ENCODE measurements at places on chromosomes 3 and 15.

GRCh38 chr3:79871656-79872055, 103.9 kb upstream of the ROBO1 start:
- H3K4me3 ChIP-seq = no peak overlapping the region
- H3K27me3 ChIP-seq = no peaks in the 10 kb centered on the region

DNA sequence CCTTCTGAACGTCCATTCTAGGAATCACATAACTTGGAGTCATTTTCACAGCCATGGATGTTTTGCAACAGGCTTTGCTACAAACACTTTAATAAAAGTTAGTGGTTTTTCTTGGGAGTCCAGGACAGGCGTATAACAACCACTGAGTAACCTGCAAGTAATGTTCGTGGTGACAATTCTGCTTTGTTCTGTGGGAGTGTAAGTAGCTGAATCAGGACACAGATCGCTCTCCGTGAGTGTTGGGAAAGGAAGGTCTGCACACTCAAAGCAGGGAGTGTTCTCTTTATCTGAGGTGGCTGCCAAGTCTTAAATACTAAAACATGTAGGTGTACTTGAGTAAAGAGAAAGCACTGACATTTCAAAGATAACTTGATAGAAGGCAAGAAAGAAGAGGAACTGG, 7.9 kb upstream of the BNC1 start:
- H3K4me3 ChIP-seq = no peak overlapping the region
- H3K27me3 ChIP-seq = no peaks in the 10 kb centered on the region
- no peak overlapping the region for H3K27ac ChIP-seq
- no peaks in the 10 kb centered on the region for H3K36me3 ChIP-seq
- H3K4me1 ChIP-seq = no peaks in the 10 kb centered on the region

DNA sequence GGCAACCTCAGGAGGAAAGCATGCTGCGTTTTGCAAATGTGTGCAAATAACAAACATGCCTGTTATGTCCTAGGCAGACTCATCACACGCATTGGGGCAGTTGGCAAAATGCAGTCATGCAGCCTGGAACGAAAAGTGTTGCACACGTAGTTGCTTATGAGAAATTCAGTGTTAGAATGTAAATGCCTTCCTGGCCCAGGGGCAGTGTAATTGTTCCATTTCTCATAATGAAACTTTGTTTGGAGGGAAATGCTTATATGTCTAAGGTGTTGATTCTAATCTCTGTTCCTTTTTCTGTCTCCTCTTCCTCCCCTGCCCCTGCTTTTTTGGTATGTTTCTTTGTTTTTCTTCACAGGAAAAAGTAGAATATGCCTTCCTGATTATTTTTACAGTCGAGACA, 156.0 kb downstream of the CACNA1D start:
- DNase-seq = no peak
- no peak overlapping the region for H3K27ac ChIP-seq
- no peaks in the 10 kb centered on the region for H3K36me3 ChIP-seq
- no peaks in the 10 kb centered on the region for H3K27me3 ChIP-seq
- H3K4me3 ChIP-seq = no peak overlapping the region

- H3K27ac ChIP-seq = peak overlapping the region; percentile 41
- H3K4me1 ChIP-seq = peaks cover 10% of the 10 kb centered on the region
- no peaks in the 10 kb centered on the region for H3K27me3 ChIP-seq
- no peaks in the 10 kb centered on the region for H3K36me3 ChIP-seq
- peak; percentile 64 for DNase-seq
- no peak overlapping the region for H3K4me3 ChIP-seq
Measured at GRCh38 chr15:56249092-56249491, 5.4 kb upstream of the RFX7 start.

DNA sequence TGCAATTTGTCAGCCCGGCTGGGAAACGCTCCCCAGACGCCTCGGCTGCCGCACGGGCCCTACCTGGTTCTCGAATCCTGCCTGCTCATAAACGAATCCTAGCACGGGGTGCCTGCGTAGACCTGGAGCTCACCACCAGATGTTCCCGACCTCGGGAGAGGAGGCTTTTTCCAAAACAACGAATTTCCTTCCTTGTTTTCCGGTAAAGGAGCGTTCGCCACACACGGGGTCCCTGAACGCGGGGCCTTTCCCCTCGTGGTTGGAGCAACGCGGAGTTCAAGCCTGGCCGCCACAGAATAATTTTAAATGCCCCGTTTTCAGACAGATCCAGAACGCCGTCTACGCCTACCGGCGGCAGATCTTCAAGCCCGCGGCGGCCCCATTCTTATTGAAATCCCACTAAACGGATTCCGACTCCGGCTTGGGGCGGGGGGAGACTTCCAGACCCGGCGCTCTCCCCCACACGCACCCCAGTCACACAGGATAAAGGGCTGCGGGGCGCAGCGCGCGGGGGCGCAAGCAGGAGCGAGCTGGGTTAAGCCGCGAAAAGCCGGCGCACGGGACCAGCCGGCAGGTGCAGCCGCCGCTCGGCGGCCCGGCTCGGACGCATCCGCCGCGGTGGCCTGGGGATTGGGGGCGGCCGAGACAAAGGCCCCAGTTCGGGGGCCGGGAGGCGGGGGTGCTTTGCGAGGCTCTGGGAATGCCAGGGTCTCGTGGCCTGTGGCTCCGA, 895 bp downstream of the GATA2 start:
- peaks cover 76% of the 10 kb centered on the region for H3K27me3 ChIP-seq
- no peak overlapping the region for H3K4me3 ChIP-seq
- H3K36me3 ChIP-seq = no peaks in the 10 kb centered on the region
- peaks cover 32% of the 10 kb centered on the region for H3K4me1 ChIP-seq
- DNase-seq = no peak

DNA sequence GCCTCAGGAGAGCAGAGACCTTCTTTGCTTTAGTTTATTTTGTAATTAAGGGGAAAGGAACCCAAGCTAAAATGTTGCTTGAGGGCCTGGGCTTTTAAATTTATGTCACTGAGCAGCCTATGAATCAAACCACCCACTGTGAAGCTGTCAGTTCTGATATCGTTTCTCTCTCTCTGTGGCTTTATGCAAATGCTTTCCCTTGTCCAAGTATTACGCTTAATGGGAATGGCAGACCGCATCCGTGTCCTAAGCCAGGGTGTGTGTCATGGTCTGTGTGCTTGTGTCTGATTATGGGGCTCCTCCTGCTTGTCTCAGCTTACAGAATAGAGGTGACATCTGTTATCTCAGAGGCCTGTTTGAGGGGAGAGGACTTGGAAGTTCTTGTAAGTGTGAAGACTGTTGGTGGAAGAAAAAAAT, 82.4 kb downstream of the EBLN2 start:
- no peak overlapping the region for H3K27ac ChIP-seq
- H3K36me3 ChIP-seq = no peaks in the 10 kb centered on the region
- H3K4me1 ChIP-seq = no peaks in the 10 kb centered on the region
- H3K27me3 ChIP-seq = no peaks in the 10 kb centered on the region

GRCh38 chr3:194505791-194506415, 19.1 kb upstream of the ATP13A3 start:
- H3K27ac ChIP-seq = no peak overlapping the region
- H3K4me1 ChIP-seq = no peaks in the 10 kb centered on the region
- H3K36me3 ChIP-seq = peaks cover 8% of the 10 kb centered on the region
- no peak overlapping the region for H3K4me3 ChIP-seq

DNA sequence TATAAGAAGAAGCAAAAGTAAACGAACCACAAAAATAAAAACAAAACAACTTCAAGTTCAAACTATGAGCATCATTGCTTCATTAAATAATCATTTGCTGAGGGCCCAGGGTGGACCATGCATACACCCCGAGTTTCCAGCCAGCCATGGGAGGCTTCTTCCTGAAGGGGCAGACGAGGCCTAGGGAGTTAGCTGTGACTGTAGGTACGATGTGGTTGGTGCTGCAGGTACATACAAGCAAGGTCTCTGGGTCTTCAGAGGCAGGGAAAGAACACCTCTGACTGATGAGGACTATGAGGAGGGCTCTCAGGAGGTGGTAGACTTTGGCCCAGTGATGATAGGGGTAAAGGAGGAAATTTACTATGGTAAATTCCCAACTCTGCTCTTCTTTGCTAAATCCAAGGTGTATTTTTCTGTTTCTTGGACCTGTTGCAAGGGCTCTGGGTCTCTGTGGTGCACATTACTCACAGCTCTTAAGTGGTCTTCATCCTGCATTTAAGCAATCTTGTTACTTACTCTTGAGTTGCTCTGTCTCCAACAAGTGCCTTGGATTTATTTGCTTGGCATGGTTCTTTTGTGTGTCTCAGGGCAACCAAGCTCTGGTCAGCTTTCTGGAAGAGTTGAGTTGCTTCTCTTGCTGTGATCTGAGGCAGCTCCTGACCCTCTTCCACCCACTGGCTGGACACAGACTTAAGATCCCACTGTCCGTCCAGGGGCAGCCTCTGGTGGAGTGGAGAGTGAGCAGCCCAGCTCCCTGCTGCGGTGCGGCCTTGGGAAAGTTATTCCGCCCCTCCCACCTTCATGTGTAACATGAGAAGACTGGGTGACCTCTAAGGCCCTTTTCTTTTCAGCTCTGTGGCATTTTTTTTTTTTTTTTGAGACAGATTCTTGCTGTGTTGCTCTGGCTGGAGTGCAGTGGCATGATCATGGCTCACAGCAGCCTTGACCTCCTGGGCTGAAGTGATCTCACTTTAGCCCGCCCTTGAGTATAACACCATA, 56.1 kb upstream of the KIF23 start:
- H3K36me3 ChIP-seq = no peaks in the 10 kb centered on the region
- no peaks in the 10 kb centered on the region for H3K4me1 ChIP-seq
- H3K4me3 ChIP-seq = no peak overlapping the region
- no peak for DNase-seq
- no peak overlapping the region for H3K27ac ChIP-seq

- H3K4me3 ChIP-seq = no peak overlapping the region
- H3K27me3 ChIP-seq = no peaks in the 10 kb centered on the region
- H3K36me3 ChIP-seq = no peaks in the 10 kb centered on the region
- no peak for DNase-seq
- H3K4me1 ChIP-seq = no peaks in the 10 kb centered on the region
Measured at GRCh38 chr15:95296643-95297042, 1033.9 kb upstream of the NR2F2 start.

- H3K27me3 ChIP-seq = no peaks in the 10 kb centered on the region
- no peak overlapping the region for H3K27ac ChIP-seq
- no peak overlapping the region for H3K4me3 ChIP-seq
- peaks cover 2% of the 10 kb centered on the region for H3K4me1 ChIP-seq
Measured at GRCh38 chr3:72341920-72342319, 506.3 kb downstream of the SHQ1 start.

DNA sequence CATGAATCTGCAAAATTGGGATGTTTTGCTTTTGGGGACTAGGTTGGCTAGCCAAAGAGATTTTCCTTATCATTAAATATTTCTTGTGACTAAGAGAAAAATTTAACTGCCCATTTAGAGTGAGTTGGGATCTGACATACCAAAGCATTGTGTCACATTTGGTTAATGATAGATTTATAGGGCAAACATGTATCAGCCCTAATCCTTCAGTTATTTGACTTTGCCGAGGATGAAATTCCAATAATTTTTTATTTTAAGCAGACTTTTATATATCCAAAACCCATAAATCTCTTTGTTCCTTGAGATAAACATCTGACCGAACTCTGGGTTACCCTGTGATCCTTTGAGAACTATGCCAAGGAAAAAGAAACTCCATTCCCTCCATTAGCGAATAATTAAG, 218.9 kb downstream of the CDIN1 start:
- H3K4me3 ChIP-seq = no peak overlapping the region
- H3K4me1 ChIP-seq = no peaks in the 10 kb centered on the region
- DNase-seq = no peak
- H3K27me3 ChIP-seq = no peaks in the 10 kb centered on the region
- no peaks in the 10 kb centered on the region for H3K36me3 ChIP-seq

DNA sequence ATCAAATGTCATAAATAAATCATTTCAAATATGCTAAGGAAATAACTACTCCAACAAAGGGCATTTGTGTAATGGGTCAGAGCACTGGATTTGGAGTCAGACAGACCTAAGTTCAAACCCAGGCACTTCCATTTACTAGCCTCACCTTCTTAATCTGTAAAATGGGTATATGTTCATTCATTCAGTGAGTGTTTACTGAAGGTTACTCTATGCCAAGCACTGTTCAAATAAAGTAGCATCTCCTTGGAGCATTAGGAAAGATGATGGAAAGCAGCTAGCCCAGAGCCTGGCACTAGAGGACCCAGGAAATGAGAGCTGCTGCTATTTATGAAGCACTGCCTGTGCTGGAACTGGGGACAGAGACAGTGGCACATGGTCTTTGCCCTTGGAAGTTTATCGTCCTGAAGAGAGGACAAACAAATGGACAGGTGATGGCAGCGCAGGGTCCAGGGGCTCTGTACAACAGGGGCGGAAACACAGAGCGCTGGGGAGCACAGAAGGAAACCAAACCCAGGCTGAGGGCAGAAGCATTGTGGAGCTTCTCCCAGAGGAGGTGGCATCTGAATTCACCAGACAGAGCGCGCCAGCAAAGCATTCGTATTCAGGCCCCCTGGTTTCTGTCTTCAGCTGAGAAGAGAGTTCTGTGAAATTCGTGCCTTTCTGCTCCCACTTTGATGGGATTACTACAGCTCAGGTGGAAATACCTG, 19.0 kb downstream of the TM4SF4 start:
- peaks cover 2% of the 10 kb centered on the region for H3K36me3 ChIP-seq
- H3K4me3 ChIP-seq = no peak overlapping the region

DNA sequence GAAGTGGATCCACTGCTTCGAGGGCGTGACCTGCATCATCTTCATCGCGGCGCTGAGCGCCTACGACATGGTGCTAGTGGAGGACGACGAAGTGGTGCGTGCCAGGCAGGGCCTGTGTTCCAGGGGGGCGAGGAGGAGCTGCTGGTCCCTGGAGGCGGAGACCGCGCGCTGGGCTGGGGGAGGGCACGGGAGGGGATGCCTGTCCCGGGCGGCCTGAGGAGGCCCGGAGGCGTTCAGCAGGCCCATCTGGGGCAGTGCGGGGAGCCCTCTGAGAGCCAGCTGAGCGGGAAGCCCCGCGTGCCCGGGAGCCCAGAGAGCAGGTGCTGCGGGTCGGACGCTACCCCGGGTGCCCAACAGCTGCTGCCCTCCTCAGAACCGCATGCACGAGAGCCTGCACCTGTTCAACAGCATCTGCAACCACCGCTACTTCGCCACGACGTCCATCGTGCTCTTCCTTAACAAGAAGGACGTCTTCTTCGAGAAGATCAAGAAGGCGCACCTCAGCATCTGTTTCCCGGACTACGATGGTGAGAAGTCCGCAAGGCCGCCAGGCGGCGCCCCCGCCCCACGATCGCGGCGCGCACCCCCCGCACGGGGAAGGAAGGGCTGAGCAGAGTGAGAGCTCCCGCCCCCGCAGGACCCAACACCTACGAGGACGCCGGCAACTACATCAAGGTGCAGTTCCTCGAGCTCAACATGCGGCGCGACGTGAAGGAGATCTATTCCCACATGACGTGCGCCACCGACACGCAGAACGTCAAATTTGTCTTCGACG, 2.9 kb downstream of the GNAT1 start:
- peak; percentile 53 for DNase-seq
- no peaks in the 10 kb centered on the region for H3K27me3 ChIP-seq
- no peak overlapping the region for H3K27ac ChIP-seq
- H3K36me3 ChIP-seq = no peaks in the 10 kb centered on the region
- H3K4me1 ChIP-seq = no peaks in the 10 kb centered on the region

GRCh38 chr15:78983146-78983918, 38.5 kb upstream of the CTSH start:
- H3K27me3 ChIP-seq = no peaks in the 10 kb centered on the region
- H3K4me1 ChIP-seq = no peaks in the 10 kb centered on the region
- no peak overlapping the region for H3K27ac ChIP-seq
- no peak for DNase-seq
- H3K4me3 ChIP-seq = no peak overlapping the region
